ENCODE measurements at places on chromosomes 1 and 21.

DNA sequence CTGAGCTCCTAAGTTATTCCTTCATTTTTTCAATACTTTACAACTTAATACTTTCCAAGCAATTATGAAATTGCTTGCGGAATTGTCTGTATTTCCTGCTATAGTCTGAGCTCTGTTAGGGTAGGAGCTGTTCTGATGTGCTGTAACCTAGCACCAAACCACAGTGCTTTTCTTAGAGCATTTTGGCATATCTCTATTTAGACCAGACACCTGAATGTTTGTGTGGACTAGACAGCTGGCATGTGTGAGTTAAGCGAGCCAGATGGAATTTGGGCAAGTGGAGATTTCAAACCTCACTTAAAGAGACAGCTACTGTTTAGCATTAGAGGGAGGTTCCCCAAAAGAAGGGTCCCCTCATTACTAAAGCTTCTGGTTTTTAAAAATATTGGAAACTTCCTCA lies 106.1 kb downstream of the RWDD3 start:
- no peak for DNase-seq

- DNase-seq: no peak
Measured at GRCh38 chr1:11930571-11931445, 3.7 kb upstream of the PLOD1 start.

GRCh38 chr1:226732856-226733291 lies 6.2 kb downstream of the ITPKB start:
- no peak for DNase-seq

- no peak for DNase-seq
Measured at GRCh38 chr1:115168026-115168425, 78.7 kb upstream of the TSPAN2 start.

GRCh38 chr1:93631626-93632365 lies 49.8 kb downstream of the BCAR3 start:
- DNase-seq: no peak

DNA sequence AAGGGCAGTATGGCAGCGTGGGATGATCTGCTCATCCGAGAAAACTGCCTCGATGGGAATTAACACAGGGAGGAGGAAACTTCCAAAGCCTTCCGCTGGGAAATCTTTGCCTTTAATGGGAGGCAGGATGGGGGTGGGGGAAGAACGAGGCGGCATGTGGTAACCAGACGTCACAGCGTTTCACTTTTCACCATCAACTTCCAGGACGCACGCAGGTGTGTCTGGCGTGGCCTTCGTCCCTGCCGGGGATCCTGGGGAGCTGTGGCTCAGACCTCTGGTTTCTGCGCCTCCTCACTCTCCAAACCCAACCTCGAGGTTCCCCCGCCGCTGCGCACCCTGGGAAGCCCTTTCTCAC lies 282 bp downstream of the RSPH1 start:
- DNase-seq: no peak

- no peak for DNase-seq
Measured at GRCh38 chr1:67552336-67552759, 122.1 kb upstream of the SERBP1 start.

DNA sequence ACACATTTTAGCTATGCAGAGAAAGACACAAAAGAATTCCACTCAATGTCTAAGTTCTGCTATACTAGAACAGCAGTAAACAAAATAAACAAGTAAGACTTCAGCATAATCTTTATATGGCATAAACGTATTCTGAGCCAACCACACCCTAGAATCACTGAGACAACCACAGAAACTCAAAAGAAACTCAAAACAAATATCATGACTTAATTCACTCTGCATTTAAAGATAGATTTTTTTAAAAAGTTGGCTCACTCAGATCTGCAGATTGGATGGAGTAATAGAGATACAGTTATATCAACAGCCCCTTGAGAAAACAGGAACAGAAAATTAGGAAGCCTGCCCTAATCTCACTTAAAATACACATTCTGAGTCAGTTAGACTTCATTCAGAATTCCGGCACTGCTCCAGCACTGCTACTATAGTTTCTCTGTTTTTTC lies 95.0 kb downstream of the COL24A1 start:
- DNase-seq: no peak

Measured in CD4-positive, alpha-beta T cell treated with Interleukin-4 for 4 hours (primary cell).